Jurkat, Clone E6-1 (cell line): ENCODE measurements at places on chromosomes 1 and 21.

GRCh38 chr1:236016083-236016482, 48.8 kb downstream of the NID1 start:
- DNase-seq, result no peak

DNA sequence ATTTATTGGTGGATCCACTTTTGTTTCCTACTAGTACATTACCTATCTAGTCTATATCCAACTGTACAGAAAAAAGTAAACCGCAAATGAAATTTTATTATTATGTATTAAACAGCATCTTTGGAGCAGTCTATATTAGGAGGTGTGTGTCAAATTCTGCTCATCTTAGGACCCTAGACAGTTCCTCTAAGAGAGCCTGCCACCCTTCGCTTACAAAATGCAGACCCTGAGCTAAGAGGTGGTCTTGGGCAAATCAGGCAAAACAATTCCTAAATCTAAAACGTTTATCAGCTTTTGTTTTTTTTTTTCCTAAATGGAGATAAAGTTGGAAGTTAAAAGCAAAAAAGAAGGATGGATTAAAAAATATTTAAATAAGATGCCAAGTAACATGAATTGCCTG, 85.3 kb downstream of the PBX1 start:
- DNase-seq, result no peak

GRCh38 chr1:2160451-2161300, 33.9 kb downstream of the FAAP20 start:
- no peak for DNase-seq

GRCh38 chr1:47732489-47732888, 264.7 kb downstream of the TRABD2B start:
- no peak for DNase-seq

GRCh38 chr1:233240829-233241682, 54.5 kb downstream of the PCNX2 start:
- DNase-seq, result peak; percentile 45

GRCh38 chr1:214582289-214582891, 20.6 kb upstream of the CENPF start:
- DNase-seq, result no peak

- no peak for DNase-seq
These were observed 177.2 kb upstream of the RUNX1 start for GRCh38 chr21:35226328-35226727.

GRCh38 chr1:55071477-55071876, 32.1 kb downstream of the PCSK9 start:
- peak; percentile 16 for DNase-seq

DNA sequence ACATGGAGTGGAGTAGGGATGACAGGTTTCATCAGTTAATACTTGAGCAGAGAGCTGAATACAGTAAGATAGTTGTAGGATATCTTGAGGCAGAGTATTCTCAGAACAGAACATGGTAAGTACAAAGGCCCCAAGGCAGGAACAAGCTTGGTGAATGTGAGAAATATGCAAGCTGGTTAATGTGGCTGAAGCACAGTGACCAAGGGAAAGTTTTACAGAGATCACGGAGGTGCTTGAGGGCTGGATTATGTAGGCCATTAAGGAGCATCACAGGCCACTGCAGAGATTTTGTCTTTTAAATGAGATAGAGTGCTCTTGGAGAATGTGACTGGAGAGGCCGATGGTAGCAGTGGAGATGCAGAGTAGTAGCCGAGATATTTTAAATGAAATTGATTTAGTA, 54.0 kb upstream of the BOLA1 start:
- no peak for DNase-seq

DNA sequence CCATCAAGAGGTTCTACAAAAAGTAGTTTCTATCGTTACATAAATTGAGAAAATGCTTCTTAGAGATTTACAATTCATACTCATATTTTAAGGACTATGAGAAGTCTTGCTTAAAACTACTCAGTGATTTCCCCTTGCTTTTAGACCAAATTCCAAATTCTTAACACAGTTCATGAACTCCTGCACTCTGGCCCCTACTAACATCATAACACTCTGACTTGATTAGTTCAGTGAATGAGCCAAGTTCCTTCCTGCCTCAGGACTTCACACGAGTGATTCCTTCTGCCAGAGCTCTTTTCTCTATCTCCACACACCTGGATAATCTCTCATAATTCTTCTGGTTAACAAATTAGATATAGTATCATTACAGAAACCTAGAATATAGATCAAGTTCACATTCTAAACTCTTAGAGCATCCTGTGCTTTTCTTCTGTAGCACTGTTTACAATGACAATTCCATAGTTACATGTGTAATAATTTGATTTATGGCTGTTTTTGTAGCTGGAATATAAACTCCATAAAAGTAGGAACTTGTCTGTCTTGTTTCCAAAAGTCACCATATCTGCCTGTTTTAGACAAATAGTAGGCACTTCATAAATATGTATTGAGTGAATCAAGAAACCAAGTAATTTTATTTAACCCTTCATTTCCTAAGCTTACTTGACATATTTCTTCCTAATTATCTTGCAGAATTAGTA, 59.9 kb downstream of the NUF2 start:
- DNase-seq, result no peak

DNA sequence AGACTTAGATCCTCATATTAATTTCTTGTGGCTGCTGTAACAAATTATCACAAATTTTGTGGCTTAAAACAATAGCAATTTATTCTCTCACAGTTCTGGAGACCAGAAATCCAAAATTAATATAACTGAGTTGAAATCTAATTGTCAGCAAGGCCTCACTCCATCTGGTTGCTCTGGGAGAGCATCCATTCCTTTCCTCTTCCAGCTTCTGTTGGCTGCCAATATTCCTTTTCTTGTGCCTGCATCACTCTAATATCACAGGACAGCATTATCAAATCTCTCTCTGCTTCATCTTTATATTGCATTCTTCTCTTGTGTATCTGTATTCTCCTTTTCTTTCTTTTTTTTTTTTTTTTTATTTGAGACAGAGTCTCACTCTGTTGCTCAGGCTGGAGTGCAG, 9.3 kb downstream of the SLC35A3 start:
- DNase-seq, result no peak

GRCh38 chr1:47527653-47528272, 89.9 kb downstream of the FOXD2 start:
- DNase-seq, result no peak

GRCh38 chr1:15064217-15064929, 89.2 kb upstream of the TMEM51 start:
- no peak for DNase-seq

DNA sequence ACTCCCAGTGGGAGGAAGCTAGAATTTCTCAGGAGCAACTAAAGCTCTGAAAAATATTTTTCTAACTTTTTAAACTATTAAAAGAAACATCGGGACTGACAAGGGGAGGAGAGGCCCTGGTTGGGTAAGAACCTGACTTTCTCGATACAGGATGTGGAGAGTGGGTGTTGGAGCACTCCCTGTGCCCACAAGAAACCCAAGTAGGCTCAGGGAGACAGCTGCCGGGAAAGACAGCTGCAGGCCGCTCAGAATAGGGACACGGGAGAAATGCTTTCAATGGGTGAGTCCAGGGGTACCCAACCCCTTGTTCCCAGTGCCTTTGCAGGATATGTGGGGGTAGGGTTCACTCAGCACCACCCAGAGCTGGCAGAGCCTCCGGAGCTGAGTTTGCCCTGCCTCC, 43.6 kb downstream of the PLEKHA6 start:
- no peak for DNase-seq

DNA sequence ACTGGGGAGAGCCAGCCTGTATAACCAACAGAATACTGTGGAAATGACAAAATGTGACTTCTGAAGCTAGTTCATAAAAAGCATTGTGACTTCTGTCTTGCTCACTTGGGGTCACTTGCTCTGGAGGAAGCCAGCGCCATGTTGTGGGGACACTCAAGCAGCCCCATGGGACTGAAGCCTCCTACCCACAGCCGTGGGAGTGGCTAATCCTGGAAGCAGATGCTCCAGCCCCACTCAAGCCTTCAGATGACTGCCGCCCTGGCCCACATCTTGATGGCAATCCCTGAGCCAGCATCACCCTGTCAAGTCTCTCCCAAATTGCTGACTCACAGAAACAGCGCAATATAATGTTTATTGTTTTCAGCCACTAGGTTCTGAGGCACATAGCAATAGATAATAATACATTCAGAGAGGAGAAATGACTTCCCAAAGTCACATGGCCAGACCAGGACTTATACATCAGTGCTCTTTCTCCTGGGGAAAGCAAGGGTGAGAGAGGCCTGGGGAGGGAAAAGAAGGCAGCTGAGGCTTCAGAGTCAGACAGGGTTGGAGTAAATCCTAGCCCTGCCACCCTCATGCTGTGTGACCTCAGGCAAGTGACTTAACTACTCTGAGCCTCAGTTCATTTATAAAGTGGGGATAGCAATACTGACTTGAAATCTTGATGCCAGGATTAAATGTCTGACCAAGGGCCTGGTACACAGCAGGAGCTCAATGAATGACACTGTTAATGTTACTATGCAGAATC, 5.0 kb upstream of the TNFRSF8 start:
- no peak for DNase-seq

DNA sequence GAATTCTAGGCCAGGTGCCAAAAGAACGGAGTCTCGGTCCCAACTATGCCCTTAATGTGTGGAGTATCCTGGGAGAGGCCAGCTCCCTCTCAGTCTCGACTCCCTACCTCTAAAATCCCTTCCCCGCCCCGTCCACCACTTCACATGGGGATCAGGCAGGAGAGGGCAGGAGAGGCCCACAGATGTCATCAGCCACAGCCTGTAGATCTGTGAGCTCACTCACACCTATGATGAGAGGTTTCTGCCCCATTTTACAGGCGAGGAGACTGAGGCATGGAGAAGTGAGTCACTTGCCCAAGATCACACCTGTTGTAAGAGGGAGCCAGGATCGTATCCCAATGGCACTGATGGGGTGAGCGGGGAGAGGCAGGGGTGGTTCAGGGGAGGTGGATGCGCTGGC, 20.4 kb upstream of the EPHA8 start:
- no peak for DNase-seq

DNA sequence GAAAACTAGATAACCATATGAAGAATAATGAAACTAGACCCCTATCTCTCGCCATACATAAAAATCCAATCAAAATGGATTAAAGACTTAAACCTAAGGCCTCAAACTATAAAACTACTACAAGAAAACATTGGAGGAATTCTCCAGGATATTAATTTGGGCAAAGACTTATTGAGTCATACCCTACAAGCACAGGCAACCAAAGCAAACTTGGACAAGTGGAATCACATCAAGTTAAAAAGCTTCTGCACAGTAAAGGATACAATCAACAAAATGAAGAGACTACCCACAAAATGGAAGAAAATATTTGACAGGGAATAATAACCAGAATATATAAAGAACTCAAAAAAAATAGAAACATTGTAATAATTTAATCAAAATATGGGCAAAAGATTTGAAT, 505.4 kb downstream of the KCNT2 start:
- DNase-seq, result no peak

DNA sequence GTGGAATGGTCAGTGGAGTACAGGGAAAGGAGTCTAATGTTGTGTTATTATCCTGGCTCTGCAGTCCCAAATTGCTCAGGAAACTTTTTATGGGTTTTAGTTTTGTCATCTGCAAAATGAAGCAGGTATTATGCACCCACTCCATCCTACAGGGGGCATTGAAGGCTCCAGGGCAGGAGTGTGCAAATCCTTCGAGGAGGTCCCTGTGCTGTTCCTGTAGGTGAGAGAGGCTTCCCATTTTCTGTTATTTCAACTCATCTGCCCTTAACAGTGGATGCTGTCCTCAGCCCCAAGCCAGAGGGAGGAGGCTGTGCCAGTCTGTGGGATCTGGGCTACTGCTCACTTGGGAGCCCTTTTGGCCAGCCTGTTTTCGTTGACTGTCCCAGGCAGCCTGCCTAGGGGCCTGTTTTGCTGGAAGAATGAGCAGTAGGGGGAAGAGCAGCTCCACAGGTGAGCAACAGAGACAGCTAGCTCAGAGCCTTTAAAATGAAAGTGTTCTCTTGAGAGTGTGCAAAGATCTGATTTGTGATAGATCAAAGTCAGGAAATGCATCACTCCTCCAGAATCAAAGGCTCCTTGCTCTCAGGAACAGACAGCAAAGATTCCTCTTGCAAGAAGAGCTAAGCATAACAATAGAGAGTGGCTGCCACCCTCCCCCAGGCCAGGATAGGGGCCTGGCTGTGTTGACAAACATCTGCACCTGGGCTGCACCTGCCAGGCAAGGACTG, 317.6 kb upstream of the PROX1 start:
- DNase-seq, result peak; percentile 95

- DNase-seq, result peak; percentile 65
These were observed 2.0 kb upstream of the LIN28A start for GRCh38 chr1:26408604-26409003.

GRCh38 chr1:167763525-167764220, 41.9 kb downstream of the MPZL1 start:
- DNase-seq, result no peak

DNA sequence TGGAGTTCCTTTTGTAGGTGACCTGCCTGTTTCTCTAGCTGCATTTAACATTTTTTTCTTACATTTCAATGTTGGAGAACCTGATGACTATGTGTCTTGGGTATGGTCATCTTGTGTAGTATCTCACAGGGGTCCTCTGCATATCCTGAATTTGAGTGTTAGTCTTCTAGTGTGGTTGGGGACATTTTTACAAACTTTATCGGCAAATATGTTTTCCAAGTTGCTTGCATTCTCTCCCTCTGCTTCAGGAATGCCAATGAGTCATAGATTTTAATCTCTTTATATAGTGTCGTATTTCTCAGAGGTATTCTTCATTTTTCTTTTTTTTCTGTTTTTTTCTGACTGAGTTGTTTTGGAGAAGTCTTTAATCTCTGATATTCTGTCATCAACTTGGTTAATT, 684.0 kb downstream of the NCAM2 start:
- no peak for DNase-seq

DNA sequence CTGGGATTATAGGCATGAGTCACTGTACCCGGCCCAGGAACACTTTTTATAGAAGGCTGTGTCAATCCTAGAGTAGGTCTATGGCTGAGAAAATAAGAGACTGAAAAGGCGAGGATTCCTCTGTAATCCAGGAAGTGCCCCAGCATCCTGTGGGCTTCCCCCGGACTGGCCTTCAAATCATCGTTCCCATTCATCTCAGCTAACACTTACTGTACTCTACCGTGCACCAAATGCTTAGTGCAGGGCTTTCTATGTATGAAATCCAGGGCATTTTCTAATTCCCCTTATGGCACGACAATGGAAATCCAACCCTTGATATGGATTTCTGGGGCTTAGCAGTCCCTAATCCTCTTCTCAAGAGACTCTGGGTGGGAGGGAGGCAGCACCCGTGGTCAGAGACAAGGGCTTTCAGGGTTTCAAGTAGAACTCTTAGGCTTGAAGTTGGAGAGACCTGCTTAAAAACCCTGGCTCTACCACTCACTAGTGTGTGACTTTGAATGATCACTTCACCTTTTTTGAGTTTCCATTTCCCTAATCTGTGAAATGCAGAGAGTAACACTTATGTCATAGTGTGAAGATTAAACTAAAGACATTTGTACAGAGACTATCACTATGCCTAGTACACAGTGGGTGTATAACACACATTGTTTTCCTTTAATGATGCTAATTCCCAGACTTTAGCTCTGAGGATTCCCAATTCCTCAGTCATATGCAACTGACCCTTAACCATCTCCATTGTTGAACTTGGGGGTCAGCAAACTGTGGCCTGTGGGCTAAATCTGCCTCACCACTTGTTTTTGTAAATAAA, 20.3 kb downstream of the MECR start:
- DNase-seq, result no peak
